ENCODE measurements at places on chromosomes 6 and 20.
A peak's percentile ranks its signal among the peaks of the same experiment; 100 is the strongest.

- no peak for DNase-seq
Observed at GRCh38 chr6:35260591-35261570, 1.3 kb downstream of the ZNF76 start.

DNA sequence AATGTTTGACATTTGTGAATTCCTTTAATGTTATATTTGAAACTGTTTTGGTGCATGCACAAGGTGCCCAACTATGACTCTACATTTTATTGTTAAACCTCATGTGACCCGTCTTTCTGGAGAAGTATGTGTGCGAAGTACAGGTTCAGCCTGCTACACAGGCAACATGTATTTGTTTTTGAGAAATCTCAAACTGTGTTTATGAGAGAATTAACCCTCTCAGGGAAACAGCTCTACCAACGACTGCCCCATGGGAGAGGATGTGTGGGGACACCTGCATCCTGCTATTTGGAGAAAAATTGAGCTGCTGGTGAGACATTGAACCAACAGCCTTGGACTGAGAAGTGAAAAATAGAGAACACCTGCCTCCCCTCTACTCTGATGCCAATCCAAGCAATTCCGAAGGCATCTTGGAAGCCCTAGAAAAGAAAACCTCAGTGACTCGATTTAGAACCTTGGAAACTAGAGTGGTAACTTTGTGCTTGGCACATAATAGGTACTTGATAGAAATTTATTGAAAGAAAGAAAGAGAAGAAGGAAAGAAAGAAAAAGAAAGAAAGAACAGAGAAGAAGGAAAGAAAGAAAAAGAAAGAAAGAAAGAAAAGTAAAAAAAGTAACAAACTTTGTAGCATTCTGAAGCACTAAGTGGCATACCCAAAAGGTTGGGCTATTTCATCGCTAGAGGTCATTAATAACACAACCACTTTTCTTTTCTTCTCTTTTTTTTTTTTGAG is 2.9 kb upstream of the AKAP12 start:
- no peak for DNase-seq

DNA sequence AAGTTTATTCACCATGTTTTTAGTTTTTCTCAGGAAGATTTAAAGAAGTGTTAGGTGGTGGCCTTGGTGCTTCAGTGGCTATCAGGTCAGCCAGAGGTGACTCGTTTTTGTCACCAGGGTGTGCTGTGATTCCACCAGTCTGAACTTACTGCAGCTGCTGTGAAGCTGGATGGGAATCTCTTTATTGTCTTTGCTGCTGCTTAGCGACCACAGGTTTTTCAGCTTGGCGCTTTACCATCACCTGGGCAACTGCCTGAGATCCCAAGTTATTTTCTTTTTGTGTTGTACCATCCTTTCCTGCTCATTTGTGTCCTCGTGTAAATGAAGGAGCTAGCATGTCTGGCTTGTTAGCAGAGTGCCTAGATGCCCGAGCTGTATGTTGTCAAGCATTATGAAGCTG is 146.9 kb downstream of the MACROD2 start:
- DNase-seq = peak; percentile 7

DNA sequence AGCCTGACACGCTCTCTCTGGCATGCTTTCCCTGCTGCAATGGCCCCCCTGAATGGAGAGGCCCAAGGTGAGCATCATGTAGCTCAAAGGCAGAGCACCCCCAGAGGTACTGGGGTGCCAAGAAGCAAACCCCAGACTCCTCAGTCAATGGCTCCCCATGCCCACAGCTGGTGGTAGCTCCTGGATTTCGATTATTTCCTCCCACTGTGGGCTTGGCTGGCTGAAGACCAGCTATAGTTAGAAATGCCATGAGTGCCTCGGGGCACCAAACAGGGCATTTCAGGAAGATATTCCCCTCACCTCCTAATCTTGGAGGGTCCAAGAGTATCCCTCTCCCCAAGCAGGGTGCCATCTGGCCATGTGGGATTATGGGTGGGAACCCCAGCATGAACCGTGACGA is 16.8 kb downstream of the MAP1LC3A start:
- no peak for DNase-seq

DNA sequence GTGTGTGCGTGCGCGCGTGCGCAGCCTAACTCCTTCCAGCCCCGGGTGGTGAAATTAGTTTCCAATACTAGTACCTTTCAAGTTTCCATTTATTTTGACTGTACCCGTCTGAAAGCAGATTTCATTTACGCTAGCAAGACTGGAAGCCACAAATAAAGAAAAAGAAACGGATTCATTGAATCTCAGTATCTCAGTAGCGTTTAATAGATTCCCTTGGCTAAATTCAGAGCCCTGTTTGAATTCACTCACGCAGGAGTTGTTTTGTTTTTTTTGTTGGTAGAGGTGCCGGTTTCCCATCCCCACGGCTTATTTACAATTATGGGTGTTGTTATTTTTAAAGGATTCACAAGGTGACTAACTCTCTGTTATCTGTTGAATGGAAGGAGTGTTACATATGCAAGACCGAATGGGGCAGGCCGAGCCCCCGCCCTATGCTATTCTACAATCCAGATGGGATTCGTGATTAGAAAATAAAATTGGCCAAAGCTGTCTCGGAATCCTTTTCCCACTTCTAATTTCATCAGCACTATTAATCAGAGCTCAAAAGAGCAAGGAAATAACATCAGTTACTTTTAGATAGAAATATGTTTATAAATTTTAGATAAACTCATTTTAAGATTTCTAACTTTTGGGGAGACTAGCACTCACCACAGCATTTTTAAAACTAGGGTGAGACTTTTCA is 2.3 kb upstream of the INSM1 start:
- DNase-seq = no peak

GRCh38 chr20:62900052-62900691 is 26.1 kb downstream of the DIDO1 start:
- peak; percentile 67 for DNase-seq

- peak; percentile 31 for DNase-seq
Observed at GRCh38 chr6:62265906-62266525, 20.0 kb downstream of the KHDRBS2 start.

GRCh38 chr6:42306439-42307140 is 88.9 kb upstream of the MRPS10 start:
- no peak for DNase-seq

- no peak for DNase-seq
Observed at GRCh38 chr20:58229198-58229798, 845 bp upstream of the ANKRD60 start.

- DNase-seq = no peak
Observed at GRCh38 chr20:53081916-53082863, 110.0 kb downstream of the TSHZ2 start.

- no peak for DNase-seq
Observed at GRCh38 chr6:74646461-74646860, 559.4 kb downstream of the COL12A1 start.

DNA sequence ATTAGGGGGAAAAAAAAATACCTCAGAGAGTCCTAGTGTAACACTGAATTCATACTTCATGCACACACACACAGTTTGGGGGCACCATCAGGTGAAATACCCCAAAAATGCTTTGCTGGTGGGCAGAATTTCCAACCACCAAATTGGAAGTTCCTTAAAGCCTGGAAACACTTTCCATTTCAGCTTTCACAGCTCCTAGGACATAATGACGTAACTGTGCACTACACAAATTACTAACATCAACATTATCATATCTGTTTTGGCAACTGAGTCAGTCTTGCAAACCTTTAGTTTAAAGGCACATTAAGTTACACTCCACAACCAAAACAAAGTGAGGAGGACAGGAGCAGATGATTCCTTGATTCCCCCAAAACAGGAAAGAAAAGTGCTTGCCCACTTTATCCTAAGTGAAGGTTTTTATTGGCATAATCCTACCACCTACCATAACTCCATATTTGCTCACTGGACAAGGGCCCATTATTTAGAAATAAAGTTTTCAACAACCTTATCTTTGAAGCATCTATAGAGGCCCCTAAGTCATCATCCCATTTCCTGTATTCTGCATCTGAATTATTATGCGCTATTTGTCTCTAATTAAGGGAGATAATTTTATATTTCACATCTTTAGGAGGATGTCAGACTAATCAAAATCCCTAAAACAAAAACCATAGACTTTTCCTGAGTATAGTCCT is 3.4 kb downstream of the MBOAT1 start:
- no peak for DNase-seq

- peak; percentile 63 for DNase-seq
Observed at GRCh38 chr6:18215436-18215835, 48.9 kb downstream of the DEK start.

DNA sequence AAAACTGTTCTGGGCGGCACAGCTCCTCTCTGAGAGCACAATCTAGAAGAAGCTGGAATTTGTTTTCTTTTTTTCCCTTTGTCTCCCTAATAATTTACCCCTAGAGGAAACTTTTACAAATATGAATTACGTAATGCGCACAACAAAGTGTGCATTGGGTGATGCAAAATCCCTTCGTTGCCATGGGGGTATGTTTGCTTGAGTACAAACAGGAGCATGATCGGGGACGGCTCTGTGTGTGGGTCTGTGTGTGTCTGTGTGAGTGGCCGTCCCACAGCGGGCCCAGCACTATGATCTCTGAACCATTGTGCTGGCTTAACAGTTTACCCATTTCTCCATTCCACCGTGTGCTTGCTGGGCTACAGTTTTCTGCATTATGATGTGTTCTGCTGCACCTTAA is 278.2 kb downstream of the CDC5L start:
- DNase-seq = no peak

GRCh38 chr6:3457710-3458602 is 1.1 kb upstream of the SLC22A23 start:
- DNase-seq = peak; percentile 75

DNA sequence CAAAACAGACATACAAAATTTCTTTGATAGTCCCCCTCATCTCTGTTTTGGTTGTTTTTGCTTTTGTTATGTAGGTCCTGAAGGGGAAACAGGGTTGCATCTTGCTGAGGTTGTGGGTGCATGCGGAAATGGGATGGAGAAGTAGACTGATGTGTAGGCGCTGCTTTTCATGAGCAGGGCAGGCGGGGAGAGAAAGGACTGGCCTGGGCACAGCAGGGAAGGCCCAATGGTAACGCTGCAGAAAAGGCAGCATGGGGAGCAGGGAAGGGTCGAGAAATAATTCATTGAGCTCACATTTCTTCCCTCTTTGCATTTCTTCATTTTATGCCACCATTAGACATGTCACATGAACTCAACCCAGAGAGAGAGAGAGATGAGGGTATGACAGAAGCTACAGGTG is 74.3 kb upstream of the CCN2 start:
- no peak for DNase-seq

DNA sequence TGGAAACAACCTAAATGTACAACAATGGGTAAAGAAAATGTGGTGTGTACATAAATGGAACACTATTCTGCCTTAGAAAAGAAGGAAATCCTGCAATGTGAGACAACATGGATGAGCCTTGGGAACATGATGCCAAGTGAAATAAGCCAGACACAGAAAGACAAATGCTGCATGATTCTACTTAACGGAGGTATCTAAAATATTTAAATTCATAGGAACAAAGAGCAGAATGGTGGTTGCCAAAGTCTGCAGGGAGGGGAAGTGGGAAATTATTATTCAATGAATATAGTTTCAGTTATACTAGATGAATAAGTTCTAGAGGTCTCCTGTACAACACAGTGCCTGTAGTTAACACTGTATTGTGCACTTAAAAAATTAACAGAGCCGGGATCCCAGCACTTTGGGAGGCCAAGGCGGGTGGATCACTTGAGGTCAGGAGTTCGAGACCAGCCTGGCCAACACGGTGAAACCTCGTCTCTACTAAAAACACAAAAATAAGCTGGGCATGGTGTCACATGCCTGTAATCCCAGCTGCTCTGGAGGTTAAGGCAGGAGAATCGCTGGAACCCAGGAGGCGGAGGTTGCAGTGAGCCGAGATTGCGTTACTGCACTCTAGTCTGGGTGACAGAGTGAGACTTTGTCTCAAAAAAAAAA is 71.4 kb upstream of the SNX9 start:
- no peak for DNase-seq

DNA sequence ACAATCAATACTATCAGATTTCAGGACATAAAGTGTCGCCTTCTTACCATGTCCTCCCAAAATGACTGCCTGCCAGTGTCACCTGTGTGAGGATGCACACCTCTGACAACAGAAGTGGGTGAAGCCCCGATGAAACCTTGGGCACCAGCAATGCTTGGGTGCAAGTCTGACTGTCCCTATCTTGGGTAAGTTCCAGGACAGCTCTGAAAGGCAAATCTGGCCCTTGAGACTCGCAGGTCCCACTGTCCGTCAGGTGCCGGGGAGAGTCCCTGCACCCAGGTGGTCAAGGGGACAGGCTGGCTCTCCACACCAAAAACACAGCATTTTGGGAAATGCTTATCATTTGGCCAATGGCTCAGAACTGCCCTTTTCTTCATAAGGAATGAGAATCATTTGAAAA is 43.3 kb downstream of the EZR start:
- no peak for DNase-seq

GRCh38 chr20:44745598-44746366 is at the start of gene KCNK15:
Gene KCNK15 (plus strand): TSS chr20:44745865. CDS start chr20:44745911, 46 bp downstream.
- no peak for DNase-seq

DNA sequence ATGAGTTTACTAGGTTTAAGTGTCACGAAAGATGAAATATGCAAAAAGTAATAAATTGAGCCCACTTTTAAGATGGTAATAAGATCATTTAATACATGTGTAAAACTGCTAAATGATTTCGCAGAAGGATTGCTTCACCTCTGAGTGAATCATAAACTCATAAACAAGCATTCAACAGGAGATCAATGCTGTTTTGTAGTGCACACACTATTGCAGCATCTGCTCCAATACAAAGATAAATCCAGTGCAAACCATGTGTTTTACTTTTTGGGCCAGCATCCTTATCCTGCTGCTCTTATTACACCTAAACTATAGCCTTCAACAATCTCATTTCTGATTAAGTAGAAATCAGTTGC is 400.1 kb downstream of the NKAIN2 start:
- DNase-seq = no peak

DNA sequence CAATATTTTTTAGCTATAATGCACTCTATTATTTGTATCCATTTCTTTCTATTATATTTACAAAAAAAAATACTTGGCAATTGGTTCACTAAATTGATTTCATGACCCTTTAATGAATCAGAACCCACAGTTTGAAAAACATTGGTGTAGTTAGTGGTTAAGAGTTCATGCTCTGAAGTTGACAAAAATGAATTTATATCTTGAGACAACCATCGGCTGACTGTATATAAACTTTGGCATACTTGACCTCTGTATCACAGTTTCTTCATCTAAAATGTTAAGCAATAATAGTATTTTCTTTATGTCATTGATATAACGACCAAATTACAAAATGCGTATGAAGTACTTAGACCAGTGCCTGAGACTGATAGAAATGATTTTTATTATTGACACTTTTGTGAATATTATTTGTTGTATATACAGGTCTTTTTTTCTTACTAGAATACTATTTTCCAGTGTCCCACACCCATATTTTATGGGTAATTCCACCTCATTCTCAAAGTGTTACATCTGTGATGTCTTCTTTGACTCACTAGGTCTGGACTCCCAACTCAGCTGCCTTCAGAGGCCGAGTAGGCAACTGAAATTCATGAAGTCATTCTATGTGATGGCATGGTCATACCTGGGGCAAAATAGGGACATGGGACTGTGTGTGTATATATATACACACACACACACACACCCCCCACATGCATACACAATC is 459.2 kb downstream of the RFPL4B start:
- DNase-seq = no peak

- no peak for DNase-seq
Observed at GRCh38 chr6:44806656-44807055, 419.1 kb downstream of the CDC5L start.
